ENCODE measurements at places on chromosomes 7 and 10.

- DNase-seq: no peak
Observed at GRCh38 chr10:55820478-55820877, 540.6 kb downstream of the ZWINT start.

DNA sequence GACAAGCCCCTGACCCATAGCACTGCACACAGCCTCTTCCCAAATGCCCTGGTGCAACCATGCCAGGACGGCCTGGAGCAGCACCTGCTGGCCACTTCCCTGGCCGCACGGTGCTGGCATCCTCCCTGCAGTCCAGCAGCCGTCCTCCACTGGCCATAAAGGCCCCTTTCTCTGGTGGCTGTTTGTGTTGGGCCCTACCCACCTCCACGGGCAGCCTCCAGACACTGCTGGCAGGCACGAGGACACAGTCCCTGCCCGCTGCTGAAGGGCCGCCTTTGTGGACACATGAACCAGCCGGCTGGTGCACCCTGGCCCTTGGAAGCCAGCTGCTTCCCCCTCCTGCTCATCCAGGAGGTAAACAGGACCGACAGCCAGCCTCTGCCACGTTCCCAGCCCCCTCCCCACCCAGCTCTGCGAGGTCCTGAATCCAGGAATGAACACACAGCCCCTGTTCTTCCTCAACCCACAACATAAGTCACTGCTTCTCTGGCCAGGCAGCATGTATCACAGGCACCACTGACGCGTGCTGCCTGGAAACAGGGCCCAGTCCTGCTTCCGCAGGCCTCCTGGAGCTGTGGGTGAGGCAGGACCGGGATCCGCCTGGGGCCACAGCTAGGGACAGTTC is 43.8 kb downstream of the SPOCK2 start:
- DNase-seq: no peak

DNA sequence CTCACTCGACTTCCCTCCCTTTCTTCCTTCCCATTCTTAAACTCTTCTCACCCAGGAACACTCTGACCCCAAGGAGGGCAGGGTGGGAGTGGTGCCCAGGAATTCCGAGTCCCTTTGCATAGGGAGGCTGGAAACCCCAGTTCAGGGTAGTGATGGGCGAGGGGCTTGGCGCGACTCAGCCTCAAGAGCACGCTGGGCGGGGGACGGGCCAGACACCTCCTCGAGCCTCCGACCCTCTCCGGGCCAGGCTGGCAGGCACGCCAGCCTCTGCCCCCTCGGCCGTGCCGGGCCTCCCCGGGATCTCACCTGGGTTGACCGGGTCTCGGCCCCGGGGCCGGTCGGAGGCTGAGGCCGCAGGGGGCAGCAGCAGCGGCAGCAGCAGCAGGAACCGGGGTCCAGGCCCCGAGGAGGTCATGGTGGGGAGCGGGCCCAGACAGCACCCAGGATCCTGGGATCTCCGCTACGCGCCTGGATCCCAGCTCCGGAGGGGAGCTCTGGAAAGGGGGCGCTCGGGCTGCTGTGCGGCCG is 457 bp downstream of the PLOD3 start:
- DNase-seq: no peak

- no peak for DNase-seq
Observed at GRCh38 chr10:28293236-28294168, 9.4 kb downstream of the MPP7 start.

DNA sequence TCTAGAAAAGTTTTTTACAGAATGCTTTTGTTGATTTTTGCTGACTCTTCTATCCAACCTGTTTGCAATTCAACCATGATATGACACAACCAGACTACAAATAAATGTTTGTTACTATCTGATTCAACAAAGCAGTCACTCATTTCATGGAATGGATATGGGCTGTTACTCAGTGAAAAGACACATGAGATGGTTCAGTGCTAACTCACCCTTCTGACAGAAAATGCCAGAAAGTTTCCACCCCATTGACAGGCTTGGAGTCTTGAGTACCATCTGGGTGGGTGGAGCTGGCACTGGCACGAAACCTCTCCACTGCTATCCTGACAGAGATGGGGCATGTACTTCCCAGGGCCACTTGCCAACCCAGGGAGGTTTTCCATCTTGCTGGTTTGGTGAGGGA is 39.5 kb downstream of the RBM28 start:
- no peak for DNase-seq

DNA sequence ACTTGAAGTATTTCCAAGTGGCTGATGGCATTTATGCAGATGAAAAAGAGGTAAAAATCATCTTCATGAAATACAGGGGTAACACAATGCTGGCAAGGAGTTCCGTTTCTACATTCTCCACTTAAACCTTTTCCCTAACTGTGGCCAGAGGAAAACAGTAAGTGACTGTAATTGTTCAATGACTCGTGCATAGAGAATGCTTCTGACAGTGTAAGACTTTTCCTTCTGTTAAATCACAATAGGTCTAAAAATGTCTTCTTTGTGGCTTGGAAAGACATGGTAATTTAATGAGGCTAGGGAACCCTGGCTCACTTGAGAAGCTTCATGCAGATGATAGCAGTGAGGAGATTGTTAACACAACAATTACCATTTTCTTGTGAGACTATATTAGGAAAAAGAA is 50.3 kb upstream of the RSU1 start:
- DNase-seq: no peak

DNA sequence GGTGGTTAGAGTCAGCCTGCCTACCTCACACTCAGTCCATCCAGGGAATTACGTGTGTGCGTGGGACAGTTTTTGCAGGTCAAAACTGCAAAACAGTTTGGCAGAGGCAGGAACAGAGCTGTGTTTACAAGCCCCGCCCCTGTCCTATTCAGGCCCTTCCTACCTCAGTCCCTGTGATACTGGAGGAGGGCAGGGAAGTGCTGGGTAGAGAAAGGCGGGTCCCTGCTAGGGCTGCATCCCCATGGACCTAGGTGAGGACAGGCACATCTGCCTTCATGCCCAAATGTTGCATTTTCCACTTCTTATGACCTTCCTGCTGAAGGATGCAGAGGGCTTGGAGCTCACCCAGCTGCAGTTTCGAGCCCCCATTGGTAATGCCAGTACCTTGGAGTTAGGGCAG is 25.1 kb downstream of the SBDS start:
- DNase-seq: no peak

GRCh38 chr10:24793648-24794379 is 70.1 kb upstream of the ARHGAP21 start:
- no peak for DNase-seq

GRCh38 chr7:119643558-119643957 is 629.4 kb upstream of the KCND2 start:
- no peak for DNase-seq

DNA sequence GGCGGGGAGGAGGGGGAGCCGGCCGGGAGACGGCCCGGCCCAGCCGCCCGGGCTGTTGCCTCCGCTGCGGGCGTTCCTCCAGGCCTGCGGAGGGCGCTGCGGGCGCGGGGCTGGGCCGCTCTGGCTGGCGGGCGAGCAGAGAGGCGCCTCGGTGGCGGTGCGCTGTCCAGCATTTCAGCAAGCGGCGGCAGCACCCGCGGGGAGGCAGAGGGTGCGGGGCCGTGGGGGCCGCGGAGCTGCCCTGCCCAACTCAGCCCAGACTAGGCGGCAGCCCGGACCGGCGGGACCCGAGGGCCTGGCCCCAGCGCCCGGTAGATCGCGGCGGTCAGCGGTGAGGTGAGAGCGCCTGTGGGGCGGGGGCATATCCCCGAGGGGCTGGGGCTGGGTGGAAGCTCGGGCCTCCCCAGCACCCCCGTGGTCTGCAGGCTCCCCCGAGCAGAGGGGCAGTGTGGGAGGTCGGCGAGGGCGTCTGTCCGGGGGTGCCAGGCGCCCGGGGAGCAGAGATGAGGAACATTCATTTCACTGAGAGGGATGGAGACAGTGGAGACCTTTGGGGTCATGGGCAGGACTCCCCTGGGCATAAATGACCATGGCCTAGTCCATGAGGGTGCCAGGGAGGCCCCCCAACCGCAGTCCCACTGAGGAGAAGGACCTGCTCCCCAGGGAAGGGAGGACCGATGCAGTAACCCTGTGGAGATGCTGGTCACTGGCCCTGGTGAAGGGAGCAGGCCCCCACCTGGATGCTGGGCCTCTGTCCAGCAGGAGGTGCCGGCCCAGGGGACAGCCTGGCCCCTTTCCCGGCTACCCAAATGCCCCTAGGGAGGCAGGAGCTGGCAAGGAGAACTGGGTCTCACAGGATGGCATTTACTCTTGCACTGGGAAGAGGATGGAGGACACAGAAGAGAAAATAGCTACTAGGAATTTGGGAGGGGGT is at the start of gene SRRM3:
SRRM3 (plus strand) TSS at position 165 of the 934 bp plus-strand sequence. CDS start 33,171 bp downstream, outside the sequence.
- DNase-seq: no peak

- no peak for DNase-seq
Observed at GRCh38 chr7:116024826-116025809, 5.4 kb downstream of the TFEC start.

GRCh38 chr7:103773726-103774125 is 215.7 kb downstream of the RELN start:
- DNase-seq: no peak

DNA sequence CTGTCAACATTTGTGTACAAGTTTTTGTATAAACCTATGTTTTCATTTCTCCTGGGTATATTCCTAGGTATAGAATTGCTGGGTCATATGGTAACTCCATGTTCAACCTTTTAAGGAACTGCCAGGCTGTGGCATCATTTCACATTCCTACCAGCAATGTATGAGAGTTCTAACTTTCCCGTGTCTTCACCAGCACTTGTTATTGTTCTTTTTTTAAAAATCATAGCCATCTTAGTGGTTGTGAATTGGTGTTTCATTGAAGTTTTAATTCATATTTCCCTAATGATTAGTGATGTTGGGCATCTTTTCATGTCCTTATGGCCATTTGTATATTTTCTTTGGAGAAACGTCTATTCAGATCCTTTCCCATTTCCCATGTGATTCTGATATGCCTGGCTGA is 193.0 kb upstream of the PLXNA4 start:
- no peak for DNase-seq

DNA sequence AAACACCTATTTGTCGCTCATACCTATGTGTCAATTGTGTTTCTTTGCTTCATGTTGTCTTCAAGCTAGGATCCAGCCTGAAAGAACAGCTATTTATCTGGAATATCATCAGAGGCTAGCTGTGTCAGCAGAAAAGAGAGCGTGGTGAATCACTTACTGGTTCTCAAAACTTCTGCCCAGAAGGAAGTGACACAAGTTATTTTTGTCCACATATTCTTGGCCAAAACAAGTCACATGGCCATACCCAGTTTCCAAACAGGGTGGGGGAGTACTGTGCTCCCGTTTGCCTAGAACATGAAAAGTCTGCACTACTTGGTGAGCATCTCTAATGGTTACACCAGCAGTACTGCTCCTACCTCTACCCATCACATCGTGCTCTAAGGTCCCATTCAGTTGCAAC is 160.9 kb upstream of the CSTF2T start:
- DNase-seq: no peak

DNA sequence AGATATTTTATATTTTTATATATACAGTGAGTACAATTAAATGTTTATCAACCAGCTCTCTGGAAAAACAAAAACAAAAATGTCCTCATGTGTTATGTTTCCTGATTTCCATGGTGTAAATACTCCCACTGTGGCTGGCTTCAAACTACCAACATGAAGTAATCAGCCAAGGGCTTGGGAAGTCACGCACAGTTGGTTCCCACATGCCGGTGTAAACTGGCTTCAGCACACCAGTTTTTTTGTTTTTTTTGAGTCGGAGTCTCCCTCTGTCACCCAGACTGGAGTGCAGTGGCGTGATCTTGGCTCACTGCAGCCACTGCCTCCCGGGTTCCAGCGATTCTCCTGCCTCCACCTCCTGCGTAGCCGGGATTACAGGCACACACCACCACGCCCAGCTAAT is 11.8 kb downstream of the OSBPL3 start:
- DNase-seq: no peak

DNA sequence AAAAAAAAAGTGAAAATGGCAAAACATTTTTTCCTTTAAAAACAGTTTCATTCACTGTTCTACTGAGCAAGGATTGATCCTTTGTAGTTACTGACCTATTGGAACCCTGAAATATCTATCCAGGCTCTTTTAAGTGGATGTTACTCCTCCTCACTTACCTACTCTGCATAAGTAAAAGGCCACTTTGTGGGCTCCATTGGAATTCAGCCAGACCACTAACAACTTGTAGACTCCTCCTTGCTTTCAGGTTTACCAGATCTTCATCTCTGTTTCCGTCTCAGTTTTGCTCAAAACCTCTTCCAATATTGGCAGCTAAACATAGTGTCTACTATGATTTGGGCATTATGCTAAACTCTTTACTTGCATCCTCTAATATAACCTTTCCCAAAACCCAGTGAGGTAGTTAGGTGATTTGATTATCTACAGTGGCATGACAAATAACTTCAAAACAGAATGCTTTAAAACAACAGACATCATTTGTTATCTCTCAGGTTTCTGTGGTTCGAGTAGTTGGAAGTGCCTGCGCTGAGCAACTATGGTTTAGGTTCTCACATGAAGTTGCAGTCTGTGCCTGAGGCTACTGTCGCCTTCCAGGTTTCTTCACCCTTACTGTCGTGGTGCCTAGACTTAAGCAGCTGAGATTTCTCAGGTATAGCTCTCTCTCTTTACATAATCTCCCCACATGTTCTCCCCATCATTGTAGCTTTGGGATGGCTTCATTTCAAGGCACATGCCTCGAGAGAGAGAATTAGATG is 698.2 kb downstream of the REEP3 start:
- DNase-seq: no peak

GRCh38 chr7:105353752-105354328 is 34.9 kb downstream of the SRPK2 start:
- no peak for DNase-seq

DNA sequence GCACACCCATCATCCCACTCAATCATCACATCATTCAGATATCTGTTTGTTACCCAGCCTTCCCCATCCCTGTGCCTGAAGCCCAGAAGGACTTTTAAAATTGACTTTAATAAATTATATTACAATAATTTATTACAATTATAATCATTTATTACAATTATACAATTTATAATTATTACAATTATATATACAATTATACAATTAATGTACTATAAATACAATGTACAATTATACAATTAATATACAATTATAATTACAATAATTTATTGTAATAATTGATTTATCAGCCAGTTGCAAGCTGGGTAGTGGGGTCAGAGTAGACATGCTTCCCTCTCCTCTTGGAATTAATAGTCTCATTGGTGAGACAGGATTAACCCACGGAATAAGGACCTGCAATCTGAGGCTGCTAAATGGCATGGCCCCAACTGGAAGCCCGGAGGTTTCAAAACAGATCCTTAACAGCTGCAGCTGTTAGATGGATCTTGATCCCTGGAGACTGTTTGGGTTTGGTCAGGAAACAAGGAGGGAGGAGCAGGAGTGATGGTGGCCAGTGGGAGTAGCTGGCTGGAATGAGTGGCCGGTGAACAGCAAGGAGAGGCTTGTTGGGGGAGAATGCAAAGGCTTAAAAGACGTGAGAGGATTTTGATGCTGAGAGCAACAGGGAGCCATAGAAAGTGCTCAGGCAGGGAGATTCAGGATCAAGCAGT is 402.8 kb upstream of the PODXL start:
- no peak for DNase-seq

DNA sequence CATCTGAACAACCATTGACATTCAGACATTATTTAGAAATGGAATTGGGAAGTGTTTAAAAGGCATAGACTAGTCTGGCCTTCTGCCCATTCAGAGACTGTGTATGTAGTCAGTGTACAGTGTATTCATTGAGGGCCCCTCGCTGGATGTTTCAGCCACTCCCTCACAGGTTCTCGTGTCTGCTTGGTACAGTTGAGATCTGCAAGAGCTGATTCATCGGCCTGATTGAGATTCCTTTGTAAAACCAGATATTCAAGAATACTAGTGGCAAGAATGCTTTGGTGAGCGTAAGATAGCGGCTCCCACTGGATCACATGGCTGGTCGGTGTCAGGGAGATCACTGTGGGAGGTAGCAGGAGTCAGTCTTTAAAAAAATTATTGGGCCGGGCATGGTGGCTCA is 119.5 kb downstream of the TCF7L2 start:
- no peak for DNase-seq

- no peak for DNase-seq
Observed at GRCh38 chr10:119654540-119654939, 3.4 kb downstream of the BAG3 start.

Data from BJ (cell line).